Liver (tissue), 10 donors: ENCODE measurements at places on chromosomes 3 and 15. TPM values are rescaled to one million over a fixed set of nuclear protein-coding genes. Genes with fewer than 3 reads are reported as not detected.

The SMCO1 gene
- 0.05 TPM for total RNA-seq

The SNX22 gene
- 37.4 TPM for total RNA-seq

The COL8A1 gene
- 2.2 TPM for total RNA-seq

The STRA6 gene
- total RNA-seq: not detected

The IGSF10 gene
- 1.6 TPM for total RNA-seq

The POC1A gene
- 12.7 TPM for total RNA-seq

The DPPA2 gene
- total RNA-seq: not detected

The IL17RB gene
- 14.6 TPM for total RNA-seq

The GP5 gene
- 3.3 TPM for total RNA-seq
